ENCODE measurements at places on chromosomes 5 and 9. TPM values are rescaled to one million over a fixed set of nuclear protein-coding genes. Genes with fewer than 3 reads are reported as not detected.

GRCh38 chr9:17065062-17065461 lies 69.8 kb upstream of the CNTLN start:
- H3K4me3 ChIP-seq: no peak overlapping the region
- DNase-seq: no peak
- no peaks in the 10 kb centered on the region for H3K27me3 ChIP-seq
- H3K27ac ChIP-seq: no peak overlapping the region
- H3K36me3 ChIP-seq: no peaks in the 10 kb centered on the region

GADD45G gene
- total RNA-seq: 10.8 TPM

DNA sequence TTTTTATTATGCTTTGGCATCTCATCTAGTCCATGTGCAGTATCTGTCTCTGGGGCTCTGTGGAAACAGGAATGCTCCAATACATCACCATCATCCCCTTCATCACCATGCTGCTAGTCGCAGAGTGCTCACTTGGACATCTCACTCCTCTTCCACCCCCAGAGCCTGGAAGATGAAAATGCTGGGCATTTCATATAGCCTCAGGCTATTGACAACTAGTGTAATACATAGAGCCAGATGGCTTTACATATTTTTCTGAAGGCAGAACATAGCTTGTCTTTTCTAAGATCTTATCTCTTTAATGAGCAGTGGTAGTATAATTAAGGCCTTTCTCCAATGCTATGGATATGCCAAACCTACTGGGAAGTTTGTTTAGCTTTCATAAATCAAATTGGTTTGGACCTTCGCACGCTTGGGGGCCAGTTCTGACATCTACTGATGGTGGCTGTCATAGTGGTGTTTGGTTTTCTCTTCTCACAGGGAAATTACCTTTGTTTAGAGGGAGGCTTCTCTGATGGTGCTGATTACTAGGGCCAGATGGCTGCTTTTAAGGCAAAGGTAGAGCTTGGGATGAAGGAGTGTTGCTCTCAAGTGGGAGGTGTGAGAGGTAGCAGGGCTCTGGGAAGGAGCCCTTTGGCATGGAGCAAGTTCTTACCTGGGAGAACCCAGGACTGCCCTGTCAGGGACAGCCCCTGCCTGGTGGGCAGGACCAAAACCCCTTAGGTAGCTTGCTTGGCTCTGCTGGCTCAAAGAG lies 63.1 kb upstream of the CXCL14 start:
- no peaks in the 10 kb centered on the region for H3K27me3 ChIP-seq
- DNase-seq: no peak
- no peak overlapping the region for H3K4me3 ChIP-seq
- H3K4me1 ChIP-seq: no peaks in the 10 kb centered on the region
- H3K36me3 ChIP-seq: no peaks in the 10 kb centered on the region

DNA sequence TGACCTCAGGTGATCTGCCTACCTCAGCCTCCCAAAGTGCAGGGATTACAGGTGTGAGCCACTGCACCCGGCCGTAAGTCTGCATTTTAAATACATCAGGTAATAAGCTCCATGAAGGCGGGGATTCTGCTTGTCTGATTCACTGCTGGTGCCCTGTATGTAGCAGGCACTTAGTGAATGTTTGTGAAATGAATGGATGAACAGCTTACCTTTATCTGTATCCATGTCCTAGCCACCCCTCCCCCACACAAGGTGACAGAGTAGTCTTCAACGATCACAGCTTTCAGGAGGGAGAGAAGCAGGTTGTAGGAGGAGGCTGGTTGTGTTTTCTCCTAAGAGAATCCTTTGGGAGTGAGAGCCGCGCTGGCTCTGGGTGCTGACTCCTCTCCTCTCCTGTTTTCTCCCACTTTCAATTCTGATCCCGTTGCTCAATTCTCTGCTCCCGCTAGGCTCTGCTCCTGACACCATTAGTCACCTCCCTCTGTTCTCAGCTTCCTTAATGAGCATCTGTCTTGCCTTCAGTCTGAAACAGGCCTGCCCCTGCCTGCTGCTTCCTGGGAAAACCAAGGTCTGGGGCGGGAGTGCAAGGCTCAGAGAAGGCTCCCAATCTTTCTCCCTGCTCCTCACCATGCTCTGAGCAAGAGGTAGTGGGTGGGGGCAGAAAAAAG lies 88.8 kb upstream of the CTNNA1 start:
- H3K4me3 ChIP-seq: no peak overlapping the region
- no peak overlapping the region for H3K27ac ChIP-seq
- H3K4me1 ChIP-seq: no peaks in the 10 kb centered on the region
- no peaks in the 10 kb centered on the region for H3K27me3 ChIP-seq

DNA sequence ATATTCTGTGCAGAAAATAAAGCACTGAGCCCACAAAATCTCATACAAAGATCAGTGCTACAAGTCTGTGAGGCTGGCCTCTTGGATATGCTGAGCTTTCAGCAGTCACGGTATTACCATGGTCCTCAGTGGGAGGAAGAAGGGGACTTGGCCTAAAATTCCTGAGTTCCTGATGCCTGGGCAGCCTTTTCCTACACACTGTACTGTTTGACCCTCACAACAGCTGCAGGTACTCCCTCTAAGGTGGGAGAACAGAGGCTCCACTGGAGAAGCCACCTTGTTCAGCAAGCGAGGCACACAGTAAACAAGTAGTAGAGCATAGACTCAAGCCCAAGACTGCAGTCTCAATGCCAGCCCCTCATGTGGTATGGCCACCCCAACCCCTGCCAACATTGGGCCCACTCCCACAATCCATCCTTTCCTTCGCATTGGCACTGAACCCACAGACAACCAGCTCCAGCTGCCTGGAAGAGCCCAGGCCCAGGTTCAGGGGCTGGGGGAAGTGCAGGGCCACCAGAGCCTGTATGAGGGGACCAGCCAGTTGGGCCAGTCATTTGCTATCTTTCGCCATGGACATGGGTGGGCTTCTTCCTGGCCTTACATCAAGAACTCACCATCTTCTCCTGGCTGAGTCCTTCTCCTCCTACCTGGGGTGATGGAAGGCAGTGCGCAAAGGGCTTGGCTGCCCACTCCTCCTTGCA lies 14.3 kb downstream of the ACSL6 start:
- no peaks in the 10 kb centered on the region for H3K27me3 ChIP-seq
- no peaks in the 10 kb centered on the region for H3K4me1 ChIP-seq
- no peak overlapping the region for H3K4me3 ChIP-seq
- no peak overlapping the region for H3K27ac ChIP-seq
- no peak for DNase-seq

GRCh38 chr5:173866858-173867679 lies 21.1 kb upstream of the CPEB4 start:
- H3K36me3 ChIP-seq: no peaks in the 10 kb centered on the region
- H3K4me3 ChIP-seq: no peak overlapping the region
- no peaks in the 10 kb centered on the region for H3K27me3 ChIP-seq
- peaks cover 5% of the 10 kb centered on the region for H3K4me1 ChIP-seq

SLC34A3 gene
- total RNA-seq: not detected
